ENCODE measurements at places on chromosomes 7 and 10.
A peak's percentile ranks its signal among the peaks of the same experiment; 100 is the strongest.

- peak; percentile 15 for DNase-seq
Observed at GRCh38 chr7:1849351-1850041, 179.4 kb downstream of the ELFN1 start.

DNA sequence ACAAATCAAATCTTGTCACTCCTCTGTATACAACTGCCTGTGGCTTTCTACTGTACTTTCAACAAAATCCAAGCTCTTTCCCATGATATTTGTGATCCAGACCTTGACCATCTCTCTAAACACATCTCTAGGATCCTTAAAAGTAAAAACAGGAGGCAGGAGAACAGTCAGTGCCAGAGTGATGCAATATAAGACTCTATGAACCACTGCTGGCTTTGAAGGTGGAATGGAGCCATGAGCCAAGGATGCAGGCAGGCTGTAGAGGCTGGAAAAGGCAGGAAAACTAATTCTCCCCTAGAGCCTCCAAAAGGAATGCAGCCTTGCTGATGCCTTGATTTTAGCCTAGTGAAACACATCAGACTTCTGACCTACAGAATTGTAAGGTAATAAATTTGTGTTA, 45.5 kb upstream of the LRRN3 start:
- DNase-seq, result no peak

GRCh38 chr10:34710391-34710751, 104.7 kb downstream of the PARD3 start:
- DNase-seq, result no peak

DNA sequence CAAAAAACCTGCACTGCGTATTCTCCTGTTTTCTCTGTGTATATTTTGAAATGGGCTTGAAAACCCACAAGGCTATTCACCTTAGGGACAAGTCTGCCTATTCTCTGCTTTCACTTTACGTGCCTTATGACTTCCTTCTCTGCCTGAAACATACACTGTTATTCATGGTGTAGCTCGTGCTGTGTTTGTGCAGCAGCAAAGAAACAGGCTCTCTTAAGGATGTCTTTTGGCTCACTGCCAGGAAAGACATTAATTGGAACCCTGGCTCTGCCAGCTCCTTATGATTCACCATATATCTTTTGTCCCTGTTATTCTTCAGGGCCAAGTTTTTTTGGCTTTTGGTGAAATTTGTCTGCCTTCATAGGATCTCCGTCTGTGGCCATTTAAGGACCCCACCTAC, 92.4 kb downstream of the TMEM106B start:
- DNase-seq, result no peak

DNA sequence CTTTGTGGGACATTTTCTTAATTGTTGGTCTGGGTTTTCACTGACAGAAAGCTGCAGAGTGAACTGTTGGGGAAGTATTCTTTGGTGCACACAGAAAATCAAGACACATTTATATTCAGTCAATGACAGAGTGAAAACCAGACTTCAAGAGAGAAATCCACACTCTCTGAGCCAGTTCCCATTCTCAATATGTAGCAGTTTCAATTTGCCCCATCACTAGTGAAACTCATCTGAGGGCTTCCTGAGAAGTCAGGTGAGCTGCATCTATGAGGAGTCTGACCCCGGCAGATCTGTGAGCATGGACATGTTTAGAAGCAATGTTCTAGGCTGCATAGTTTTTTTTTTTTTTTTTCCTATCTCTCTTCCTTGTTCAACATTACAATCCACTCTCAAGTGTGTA, 163.7 kb upstream of the AHR start:
- DNase-seq, result no peak

GRCh38 chr7:149723795-149724495, 49.4 kb downstream of the ZNF467 start:
- no peak for DNase-seq

- no peak for DNase-seq
Observed at GRCh38 chr10:93383562-93383981, 98.6 kb downstream of the MYOF start.

- no peak for DNase-seq
Observed at GRCh38 chr7:36148422-36149065, 4.5 kb upstream of the EEPD1 start.
